ENCODE measurements at places on chromosomes 3 and 15.
A peak's percentile ranks its signal among the peaks of the same experiment; 100 is the strongest.

DNA sequence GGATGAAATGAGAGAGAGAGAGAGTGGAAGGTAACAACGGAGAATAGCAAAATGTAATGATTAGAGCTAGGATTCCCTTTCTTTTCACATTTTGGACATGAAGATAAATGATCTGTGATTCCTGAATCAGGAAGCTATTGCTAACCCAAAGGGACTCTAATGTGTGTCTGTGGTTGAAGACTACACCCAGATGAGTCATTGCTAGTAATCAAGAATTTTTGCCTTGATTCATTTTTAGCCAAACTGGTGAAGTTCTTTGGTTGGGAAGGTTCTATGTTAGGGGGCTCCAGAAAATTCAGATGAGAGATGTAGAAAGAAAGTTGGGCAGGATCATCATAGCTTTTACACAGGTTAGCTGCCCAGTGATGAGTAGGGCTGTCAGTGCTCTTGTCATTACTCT, 116.4 kb downstream of the DUT start:
- no peak for DNase-seq

DNA sequence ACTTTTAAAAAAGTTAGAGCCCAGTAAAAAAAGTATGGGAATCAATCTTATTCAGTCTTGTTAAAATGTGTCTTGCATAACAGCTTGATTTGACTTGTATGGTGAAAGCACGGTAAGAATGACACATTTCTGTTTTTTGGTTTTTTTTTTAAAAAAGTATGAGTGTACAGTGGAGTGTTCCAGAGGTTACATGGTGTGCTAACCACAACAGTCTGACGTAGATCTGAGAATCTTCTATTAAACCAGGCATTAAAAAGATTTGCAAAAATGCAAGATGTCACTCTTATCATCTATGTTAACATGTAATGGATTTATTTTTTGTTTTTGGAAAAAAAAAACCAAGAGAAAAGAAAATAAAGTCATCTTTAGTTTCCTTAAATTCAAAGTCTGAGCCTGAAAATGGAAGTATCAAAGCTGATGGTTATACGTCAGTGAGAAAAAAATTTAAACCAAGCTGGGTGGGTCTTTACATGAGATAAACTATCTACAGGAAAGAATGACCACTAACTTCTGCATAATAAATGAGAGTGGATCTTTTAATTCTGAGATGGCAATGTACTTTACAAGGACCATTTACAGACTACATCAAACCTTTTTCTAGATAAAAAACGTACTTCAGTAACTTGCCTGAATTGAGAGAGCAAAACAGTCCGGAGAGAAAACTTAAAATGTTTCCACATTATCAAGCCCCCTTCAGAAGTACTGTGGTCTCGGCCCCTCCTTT, 1.6 kb downstream of the GABPB1 start:
- peak; percentile 10 for DNase-seq

GRCh38 chr3:191263365-191263764, 64.3 kb downstream of the OSTN start:
- DNase-seq: no peak

GRCh38 chr15:36742696-36743095, 163.3 kb downstream of the CDIN1 start:
- DNase-seq: no peak

DNA sequence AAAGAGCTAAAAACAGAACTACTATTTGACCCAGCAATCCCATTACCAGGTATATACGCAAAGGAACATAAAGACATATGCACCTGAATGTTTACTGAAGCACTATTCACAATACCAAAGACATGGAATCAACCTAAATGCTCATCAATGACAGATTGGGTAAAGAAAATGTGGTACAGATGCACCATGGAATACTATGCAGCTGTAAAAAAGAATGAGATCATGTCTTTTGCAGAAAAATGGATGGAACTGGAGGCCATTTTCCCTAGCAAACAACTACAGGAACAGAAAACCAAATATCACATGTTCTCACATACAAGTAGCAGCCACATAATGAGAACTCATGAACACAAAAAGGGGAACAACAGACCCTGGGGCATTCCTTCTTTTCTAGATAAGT, 208.9 kb upstream of the LRRFIP2 start:
- no peak for DNase-seq

DNA sequence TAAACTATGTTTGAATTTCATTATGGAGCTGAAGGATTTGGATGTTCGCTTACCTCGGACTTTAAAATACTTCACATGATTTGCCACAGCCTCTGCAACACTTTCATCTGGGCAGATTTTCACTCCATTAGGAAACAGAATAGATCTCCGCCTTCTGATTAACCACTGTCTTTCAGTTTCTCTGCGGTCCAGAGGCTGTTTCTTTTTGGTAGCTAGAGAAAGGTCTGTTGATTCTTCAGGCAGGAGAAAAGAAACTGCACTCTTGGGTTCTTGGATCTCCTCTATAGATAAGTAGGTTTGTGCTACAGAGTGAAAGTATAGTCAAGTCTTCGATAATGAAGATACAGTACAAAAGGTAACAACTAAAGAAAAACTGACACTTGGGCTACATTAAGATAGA, 844 bp downstream of the IMPG2 start:
- DNase-seq: no peak

DNA sequence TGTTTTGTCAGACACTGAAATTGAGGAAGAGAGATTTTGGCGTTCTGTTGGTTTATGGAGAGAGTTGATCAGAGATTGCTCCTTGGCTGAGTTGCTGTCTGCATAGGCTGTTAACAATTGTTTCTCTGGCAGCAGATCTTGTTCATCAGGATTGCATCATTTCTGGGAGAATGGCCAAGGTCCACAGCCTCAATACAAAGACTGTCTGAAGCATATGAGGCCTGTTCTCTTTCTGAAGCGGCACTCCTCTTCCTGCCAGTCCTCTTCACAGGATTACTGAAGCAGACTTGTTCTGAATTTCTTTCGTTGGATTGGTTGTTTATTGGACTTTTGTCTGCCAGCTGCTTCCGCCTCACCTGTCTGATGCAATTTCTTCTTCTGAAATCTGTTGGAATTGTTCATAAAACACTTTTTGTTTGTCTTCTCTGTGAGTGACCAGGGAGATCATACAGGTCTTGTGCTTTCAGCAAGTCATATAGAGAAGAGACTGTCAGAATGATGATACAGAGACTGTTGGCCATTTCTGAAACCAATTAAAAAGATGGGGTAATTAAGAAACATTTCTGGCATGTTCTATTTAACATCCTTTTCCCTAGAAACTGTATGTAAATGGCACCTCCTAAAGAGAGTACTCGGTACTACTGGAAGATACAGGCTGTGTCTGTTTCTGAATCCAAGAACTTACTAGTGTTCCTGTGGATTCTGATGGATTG, 25.5 kb downstream of the SETD5 start:
- no peak for DNase-seq

GRCh38 chr3:138119423-138119766, 4.0 kb upstream of the DZIP1L start:
- DNase-seq: no peak

DNA sequence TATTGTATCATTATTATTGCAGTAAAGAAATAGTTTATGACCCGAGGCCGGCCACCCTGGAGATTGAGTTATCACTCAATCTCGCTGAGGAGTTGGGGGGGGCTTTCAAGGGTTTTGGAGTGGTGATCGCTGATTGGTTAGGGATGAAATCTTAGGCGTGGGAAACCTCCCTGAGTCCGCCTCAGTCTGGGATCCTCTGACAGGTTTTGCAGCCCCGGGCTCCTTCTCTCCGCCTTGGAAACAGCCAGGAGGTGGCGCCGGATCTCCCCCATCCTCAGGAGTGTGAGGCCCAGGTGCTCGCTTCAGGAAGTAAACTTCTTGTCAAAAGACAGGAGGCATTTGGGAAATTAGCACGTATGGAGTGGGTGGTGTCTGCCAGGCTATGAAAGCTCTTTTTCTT, 41.1 kb upstream of the SEC61A1 start:
- no peak for DNase-seq

GRCh38 chr3:60136601-60137000, 1086.8 kb upstream of the CFAP20DC start:
- DNase-seq: no peak

GRCh38 chr3:43010638-43011037, 31.5 kb downstream of the GASK1A start:
- no peak for DNase-seq

GRCh38 chr3:127711021-127711695, 38.4 kb downstream of the ABTB1 start:
- DNase-seq: no peak

DNA sequence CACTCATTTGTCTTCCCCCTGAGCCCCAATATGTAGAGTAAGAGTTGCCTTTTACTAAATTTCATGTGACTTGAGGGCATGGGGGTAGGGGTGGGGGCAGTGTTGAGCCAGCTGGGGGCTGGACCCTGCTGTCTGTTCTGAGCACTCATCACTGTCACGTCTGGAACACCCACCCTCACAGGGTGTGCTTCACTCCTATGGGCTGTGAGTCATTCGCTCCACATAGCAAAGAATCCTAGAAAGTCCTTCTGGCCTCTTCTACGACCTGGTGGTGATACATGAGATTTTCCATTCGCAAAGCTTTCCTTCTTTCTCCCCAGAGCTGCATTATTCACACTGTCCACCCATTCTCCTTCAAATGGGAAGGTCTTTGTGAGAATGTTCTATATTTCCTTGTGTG, 43.6 kb upstream of the MGLL start:
- no peak for DNase-seq

DNA sequence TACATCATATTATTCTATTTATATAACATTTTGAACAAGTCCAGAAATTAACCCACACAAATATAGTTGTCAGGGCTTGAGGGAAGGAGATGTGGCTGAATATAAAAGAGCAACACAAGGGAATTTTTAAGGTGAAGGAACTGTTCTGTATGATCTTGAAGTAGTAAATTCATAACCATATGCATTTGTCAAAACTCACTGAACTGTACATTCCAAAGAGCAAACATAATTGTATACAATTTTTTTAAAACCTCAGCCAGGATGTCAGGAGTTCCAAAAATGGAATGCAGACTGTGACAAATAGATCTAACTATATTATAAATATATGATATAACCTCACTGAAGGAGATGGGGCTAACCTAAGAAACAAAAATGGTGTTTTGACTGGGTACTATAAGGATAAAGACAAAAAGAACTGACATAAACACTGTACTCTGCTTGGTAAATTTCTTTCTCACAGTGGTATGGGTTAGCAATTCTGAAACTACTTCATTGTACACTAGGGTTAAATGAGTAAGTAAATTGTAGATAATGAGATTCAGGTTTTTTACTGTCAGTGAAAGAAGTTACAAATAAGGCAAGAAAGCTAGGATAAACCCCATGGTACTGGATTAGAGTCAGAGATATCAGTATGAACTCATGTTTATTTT, 14.4 kb downstream of the GOLGB1 start:
- DNase-seq: no peak

DNA sequence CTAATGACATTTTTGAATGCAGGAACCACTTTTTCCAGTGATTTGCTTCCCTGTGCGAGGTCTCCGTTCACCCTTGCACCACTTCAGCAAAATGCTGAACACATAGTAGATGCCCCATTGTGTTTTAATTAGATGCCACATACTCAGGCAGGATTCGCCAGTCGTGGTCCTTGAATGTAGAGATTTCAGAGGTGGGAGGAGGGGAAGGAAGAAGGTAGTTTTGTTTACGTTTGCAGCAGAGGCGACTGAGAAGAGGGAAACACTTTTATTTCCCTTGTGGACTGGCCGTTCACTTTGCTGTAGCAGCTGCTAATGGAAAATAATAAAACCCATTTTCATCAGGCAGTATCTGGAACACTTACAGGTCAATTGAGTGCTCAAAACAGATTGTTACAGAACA, 262.8 kb upstream of the TBL1XR1 start:
- no peak for DNase-seq

DNA sequence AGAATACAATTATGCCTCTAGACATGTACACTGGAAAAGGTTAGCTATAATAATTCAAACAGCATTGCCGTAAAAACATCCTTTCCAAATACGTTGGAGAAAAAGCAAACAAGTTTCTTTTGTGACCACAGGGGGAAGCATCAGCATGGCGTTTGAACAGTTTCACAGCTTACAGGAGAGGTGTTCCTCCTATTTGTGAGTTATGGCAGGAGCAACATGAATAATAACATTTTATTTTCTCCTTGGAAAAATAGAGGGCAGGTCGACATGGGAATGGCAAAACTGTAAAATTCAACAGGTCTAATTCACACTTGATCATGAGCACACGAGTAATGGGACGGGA, 39.7 kb upstream of the GADL1 start:
- no peak for DNase-seq

DNA sequence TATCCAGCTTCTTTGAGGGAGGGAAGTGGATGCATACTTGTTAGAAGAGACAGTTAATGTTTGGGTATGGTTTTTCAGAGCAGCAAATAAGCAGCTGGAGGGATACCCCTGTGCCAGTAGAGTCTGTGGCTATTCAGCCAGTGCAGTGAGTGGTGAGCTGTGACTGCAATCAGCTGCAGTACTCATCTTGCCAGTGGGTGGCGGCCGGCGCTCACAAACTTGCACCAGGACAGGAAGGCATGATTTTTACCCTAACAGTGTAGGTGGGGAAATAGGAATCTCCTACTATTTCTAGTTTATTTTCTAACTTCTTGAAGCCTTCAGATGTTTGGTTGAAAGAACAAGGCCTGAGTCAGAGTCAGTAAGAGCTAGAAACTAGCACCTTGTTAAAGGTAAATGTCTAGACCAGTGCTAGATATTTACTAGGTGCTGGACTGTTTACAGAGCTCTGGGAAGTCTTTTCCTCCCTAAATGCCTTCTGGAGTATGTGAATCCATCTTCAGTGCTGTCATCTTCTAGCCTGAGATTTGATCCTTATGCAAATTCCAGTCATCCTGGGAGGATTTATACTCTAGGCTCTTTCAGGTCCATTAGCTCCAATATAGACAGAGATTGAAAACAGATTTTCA, 23.6 kb downstream of the TIMP4 start:
- peak; percentile 59 for DNase-seq

DNA sequence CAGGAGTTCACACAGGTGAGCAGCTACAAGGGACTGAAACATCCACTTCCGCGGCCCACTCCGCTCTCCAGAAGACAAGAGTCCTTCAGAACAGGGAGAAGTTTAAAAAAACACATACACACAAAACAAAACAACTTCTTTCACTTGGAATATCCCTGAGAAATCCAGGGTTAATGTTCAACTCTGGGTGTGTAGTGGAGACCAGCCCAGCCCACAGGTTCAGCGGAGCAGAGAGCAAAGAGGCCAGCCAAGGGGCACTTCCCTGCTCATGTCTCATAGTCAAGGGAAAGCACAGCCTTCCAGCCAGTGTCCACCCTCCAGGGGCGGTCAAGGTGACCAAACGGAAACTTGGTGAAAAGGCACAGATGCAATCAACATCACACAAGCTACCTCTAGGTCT, 41.6 kb downstream of the WNT5A start:
- no peak for DNase-seq

DNA sequence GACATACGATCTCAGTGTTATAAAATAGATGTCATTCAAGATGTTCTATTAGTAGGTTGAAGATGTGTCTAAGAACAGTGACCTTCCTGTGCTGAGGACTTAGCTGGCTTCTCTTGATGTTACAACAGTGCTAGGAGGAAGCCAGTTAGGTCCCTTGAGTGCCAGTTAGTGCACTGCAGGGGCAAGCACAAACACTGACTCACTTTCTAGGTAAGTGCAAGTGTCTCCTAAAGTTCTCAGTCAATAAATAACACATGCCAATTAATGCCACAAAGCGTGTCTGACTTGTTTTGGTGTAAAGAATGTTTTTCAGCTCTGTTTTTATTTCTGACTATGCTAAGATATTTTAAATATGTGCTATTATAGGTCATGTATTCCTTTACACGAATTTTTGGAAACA, 211.8 kb downstream of the NAALADL2 start:
- no peak for DNase-seq

GRCh38 chr3:165815682-165816081, 21.5 kb downstream of the BCHE start:
- DNase-seq: no peak

GRCh38 chr3:53809267-53809666, 37.0 kb downstream of the CHDH start:
- DNase-seq: no peak

All from T-helper 1 cell (primary cell).